SJSA1 (cell line): ENCODE measurements at places on chromosomes 4 and X. TPM values are rescaled to one million over a fixed set of nuclear protein-coding genes. Genes with fewer than 3 reads are reported as not detected.
A peak's percentile ranks its signal among the peaks of the same experiment; 100 is the strongest.

DNA sequence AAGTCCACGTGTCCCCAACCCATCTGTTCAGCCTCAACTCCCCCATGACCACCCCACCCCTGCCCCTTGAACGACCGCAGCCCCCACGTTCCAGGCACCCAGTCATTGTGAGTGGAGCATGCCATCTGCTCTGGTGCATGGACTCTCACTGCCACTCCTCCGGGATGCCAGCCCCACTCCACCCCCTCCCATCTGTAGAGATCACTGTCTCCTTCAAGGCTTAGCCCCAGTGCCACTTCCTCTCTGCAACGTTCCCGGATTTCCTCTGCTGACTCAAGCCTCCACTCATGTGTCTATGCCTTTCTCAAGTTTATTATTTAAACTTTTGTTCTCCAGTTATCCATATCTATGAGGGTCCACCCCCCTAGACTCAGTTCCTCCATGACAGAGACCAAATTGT is 54.0 kb downstream of the MAML3 start:
- no peak for DNase-seq

DNA sequence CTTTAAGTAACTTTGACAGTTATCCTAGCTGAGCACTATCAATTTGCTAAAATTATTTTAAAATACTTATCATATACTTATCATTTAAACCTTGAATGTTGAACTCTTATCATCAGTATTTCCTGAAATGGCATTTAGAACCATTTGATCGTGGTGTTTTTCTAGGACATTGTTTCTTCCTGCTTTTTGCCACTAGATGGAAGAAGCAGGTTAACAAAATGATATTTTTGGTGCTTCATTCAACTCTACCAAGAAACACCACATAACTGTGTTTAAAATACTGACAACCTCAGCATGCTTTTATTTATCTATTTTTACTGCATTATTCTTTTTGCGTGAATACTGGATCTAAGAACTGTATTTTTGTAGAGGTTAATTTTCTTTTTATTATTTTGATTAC is 44.6 kb downstream of the C4orf33 start:
- no peak for DNase-seq

GRCh38 chr4:130814896-130815295 is 1718.9 kb downstream of the C4orf33 start:
- DNase-seq = no peak

GRCh38 chrX:129347291-129347690 is 176.0 kb downstream of the SMARCA1 start:
- DNase-seq = no peak

DNA sequence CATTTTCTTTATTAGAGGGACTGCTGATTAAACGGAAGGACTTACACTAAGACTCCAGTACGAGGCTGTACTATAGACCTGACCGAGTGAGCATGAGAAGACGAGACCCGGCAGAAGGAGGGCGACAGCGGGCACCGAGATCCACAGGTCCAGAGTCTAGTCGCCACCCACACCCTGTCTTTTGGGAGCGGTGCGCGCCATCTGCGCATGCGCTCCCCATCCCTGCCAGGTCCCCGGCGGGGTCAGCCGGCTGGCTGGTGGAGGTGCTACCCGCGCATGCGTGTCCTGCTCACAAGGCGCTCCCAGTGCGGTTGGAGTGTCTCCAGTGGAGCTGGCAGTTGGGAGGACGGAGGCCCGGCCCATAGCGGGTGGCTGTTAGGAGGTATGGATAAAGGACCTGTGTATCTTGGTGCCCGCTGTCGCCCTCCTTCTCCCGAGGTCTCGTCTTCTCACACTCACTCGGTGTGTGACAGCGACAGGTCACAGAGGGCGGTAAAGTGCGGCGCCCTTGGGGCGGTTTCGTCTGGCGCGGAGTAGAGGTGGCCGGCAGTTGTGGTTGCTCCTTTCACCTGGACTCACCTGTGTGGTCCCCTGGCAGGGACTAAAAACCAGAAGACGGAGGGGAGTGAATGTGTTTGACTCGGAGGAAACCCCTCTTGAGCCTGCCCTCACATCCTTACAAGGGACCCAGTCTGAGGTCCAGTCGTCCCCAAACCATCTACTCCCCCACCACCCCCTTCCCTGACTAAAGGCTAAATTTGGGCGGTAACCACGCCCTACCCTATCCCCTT is 7.6 kb upstream of the HSD17B10 start:
- peak; percentile 76 for DNase-seq

DNA sequence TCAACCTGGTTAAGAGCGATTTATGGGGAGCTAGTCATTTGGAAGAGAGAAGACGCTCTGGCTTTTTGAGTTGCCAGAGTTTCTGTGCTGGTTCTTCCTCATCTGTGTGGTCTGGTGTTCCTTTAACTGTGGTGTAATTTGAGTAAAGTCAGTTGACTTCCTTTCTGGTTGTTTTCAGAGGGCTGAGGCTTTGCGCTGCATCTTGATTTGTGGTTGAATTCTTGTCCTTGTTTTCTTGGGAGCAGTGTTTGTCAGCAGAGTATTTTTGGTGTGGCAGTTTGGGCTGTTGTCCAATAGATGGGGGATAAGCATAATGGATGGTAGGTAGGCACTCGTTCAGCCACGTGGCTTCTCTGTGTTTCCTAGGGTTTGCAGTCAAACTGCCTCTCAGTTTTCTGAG is 2143.2 kb upstream of the TENM3 start:
- no peak for DNase-seq

DNA sequence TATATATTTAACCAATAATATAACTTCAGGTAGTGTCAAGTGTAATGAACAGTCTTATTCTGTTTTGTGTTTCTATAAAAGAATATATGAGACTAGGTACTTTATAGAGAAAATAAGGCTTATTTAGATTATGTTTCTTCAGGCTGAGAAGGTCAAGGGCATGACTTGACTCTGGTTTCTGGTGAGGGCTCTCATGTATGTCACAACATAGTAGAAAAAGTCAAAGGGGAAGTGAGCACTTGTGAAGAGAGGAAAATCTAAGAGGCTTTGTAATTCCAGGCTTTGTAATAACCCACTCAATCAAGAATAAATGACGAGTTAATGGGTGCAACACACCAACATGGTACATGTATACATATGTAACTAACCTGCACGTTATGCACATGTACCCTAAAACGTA is 27.6 kb downstream of the PRR32 start:
- no peak for DNase-seq

TCEAL2 gene
- not detected in 2 replicates for total RNA-seq

PRSS12 gene
- total RNA-seq = 9.7 and 15.6 TPM in 2 replicates

MAGEC2 gene
- total RNA-seq = not detected in 2 replicates
